ENCODE measurements at places on chromosomes 3 and 15.

DNA sequence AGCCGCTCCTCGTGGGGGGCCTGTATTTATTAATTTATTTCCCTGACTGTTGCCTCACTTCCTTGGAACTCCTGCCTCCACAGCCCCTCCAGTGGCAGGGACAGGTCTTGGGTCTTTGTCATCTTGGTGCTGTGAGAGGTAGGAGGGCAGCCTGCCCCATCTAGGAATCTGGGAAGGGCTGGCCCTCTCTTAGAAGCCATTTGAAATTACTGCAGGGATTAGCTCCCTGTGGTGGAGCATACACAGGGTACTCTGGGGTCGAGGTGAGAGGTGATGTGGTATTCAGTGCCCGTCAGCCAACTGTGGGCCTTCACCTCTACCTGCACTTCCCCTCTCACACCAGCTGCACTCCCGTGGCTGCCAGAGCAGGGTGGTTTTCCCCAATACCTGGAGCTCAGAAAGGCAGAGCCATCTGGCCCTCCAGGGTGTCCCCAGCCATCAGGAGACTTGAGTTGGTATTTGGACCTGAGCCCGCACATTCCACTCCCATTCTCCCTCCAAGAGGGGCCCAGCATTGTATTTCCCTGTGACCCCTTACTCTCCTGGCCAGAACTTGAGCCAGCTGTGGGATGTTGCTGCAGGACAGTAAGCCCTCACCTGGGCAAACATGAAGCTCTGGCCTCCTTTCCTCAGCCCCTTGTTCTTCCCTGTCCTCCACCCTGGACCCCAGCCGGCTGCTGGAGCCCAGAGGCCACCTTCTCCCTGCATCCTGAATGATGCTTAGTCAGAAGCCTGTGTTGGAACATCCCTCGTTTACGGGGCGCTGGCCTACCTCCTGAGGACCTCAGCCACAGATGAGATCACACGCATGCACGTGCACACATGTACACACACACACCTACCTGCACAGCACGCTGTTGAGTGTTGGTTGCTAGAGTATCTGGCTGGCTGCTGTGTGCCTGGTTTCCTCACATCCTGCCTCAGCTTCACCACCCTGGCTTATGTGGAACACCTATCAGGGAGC, 2.0 kb upstream of the JMJD7 start:
- no peak for DNase-seq

DNA sequence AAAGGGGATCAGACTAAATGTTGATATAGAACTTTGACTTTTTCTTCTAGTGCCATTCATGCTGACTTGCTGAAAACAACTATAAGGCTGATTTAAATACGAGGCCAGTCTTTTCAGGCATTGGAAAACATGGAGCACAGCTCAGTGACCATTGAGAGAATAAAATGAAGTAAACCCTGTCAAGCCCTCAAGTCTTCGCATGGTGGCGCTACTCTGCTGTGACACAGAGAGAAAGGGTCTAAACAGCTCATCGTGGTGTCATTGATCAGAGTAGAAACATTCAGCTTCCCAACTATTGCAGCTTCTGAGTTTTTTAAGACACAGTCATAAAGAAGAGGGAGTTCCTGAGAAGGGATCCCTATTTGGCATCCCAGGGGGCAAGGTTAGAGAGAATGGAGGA, 716.2 kb downstream of the DIPK2A start:
- DNase-seq, result peak; percentile 1

DNA sequence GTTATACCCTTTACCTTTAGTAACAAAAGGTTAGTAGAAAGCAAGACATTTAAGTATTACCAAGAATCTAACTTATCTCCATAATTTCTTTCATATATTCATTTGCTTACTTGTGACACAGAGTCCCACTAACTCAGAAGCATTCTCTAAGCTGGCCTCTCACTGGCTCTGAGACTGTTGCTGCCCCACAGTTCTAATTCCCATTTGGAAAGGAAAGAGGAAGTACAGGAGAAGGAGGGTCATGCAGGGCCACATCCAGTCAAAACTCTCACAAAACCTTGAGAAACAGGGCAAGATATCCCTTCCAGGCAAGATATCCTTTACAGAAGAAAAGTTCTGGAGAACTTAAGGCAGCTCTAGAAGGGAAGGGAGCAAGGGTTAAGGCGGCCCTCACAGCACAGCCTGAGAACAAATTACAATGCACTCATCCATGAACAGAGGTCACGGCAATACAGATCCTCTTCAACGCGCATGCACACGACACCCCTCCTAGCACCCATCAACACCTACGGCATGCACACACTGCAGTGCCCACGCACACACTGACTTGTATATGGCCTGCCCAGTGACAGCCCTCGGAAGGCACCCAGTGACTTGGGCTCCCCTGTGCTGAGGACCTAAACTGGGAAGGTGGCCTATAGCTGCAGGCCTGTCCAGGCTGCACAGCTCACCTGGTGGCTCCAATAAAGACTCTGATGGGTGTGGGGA, 13.0 kb upstream of the MYO5C start:
- peak; percentile 37 for DNase-seq

- DNase-seq, result no peak
Observed at GRCh38 chr3:124653797-124654469, 76.3 kb upstream of the UMPS start.

DNA sequence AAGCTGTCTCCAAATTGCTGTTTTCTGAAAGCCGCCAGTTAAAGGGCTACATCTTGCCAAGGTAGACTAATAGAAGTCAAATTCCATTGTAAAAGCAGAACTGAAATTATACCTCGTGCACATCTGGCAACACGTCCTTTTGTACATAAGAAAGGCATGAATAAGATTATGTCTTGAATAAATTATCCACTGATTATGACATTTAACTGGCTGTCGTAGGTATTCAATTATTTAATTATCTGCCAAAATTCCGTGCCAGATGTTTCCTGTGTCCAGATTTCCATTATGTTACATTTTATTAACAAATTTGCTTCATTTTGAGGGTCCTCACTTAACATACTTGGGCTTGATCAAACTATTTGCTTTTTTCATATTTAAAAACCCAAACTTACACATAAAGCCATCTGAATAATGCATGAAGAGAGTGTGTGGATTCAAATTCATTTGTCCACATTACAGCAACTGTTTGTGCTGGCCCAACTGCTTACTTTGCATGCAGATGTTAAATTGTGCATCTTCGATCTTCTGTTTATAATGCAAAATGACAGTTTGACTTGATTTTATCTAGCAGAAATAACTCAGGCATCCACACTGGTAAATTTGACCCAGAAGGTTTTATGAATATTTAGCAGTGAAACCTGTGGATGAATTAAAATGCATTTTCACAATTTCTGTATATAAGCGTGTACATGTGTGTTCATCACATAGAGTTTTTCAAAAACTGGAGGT, 701.5 kb downstream of the ZNF385D start:
- no peak for DNase-seq

DNA sequence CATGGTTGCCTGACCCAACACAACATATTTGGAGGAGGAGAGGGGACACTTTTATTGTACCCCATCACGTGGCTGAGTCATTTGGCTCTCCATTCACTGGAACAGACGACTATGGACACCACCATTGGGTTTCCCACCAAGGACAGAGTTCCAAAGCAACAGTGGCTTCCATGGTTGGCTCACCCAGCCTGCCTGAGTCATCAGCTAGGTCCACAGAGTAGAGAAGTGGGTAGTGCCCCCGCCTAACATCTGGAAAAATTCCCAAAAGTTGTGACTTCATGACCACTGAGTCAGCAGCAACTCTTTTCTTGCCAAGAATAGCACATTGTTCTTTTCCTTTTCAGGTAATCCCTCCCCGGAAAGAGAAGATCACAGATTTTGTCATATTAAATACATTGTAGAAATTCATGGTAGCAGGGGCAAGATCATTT, 3.0 kb upstream of the PPP1R2 start:
- DNase-seq, result peak; percentile 95

- DNase-seq, result no peak
Observed at GRCh38 chr15:60047701-60048100, 43.6 kb downstream of the FOXB1 start.

DNA sequence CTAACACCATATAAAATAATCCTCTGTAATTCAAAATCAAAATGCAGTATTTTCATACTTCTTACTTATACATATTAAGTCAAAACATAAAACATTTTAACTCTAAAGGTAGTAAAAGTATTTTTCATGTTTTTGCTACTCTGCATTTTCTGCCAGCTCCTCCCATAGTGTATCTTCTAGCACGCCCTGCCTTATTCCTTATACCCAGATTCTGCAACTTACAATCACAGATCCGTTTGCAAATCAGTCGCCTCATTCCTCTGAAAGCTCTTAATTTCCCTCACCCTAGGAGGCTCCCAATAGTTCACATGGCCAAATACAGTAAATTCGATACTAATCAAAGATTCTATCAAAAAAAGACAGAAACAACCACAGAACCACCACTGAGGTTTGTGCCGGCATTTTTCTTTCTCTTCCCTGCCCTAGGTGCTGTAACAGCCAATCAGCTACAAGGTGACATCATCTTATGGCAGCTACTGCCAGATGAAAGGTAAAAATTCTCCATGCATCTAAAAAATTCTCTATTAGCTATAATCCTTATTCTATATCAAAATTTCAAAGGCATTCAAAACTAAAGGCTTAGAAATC, 72.9 kb downstream of the CLASP2 start:
- DNase-seq, result peak; percentile 54

DNA sequence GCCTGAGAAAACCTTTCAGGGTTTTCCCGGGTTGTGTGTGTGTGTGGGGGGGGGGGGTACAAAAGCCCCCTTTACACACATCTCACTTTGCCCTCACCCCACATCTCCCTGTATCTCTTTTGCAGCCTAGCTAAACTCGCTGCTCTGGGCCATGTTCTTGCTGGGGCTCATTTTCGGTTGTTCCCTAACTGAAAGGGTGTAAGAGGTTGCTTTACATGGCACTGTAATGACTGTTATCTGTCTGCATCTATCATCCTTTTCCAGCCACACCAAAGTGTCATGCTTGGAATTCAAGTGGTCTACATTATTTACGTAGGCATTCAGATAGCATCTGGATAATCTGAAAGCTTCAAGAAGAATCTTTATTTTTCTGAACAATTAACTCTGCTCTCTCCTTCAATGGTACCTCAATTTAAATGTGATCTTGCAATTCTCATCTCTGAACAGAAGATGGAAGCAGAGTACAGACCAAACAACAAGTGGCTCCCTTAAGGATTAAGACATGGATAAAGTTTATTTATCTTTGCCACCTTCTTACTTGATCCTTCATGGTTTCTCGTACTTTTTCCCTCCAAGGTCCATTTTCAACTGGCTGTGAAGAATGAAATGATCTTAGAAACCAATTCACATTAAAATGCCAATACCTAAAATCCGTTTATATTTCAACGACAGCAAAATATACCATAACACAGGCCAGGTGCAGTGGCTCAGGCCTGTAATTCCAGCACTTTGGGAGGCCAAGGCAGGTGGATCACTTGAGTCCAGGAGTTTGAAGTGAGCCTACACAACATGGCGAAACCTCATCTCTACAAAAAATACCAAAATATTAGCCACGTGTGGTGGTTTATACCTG, 34.9 kb downstream of the DCLK3 start:
- peak; percentile 56 for DNase-seq

GRCh38 chr15:81929557-81929956, 116.3 kb downstream of the MEX3B start:
- no peak for DNase-seq

- no peak for DNase-seq
Observed at GRCh38 chr3:14490255-14490654, 49.9 kb downstream of the GRIP2 start.

- DNase-seq, result no peak
Observed at GRCh38 chr3:183962807-183963206, 54.9 kb downstream of the ABCC5 start.

DNA sequence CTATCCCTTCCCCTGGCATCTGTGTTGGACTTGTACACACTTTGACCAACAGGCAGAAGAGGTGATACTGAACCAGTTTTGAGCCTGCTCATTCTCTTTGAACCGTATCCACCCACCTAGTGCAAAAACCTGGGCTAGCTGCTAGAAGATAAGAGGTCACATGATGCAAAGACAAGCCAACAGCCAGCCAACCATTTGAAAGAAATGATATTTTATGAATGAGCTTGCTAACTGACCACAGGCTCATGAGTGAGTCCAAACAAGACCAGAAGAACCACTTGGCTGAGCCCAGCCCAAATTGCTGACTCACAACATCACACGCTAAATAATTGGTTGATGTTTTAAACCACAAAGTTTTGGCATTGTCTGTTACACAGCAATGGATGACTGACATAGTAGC, 74.0 kb upstream of the CTNNB1 start:
- DNase-seq, result peak; percentile 67

DNA sequence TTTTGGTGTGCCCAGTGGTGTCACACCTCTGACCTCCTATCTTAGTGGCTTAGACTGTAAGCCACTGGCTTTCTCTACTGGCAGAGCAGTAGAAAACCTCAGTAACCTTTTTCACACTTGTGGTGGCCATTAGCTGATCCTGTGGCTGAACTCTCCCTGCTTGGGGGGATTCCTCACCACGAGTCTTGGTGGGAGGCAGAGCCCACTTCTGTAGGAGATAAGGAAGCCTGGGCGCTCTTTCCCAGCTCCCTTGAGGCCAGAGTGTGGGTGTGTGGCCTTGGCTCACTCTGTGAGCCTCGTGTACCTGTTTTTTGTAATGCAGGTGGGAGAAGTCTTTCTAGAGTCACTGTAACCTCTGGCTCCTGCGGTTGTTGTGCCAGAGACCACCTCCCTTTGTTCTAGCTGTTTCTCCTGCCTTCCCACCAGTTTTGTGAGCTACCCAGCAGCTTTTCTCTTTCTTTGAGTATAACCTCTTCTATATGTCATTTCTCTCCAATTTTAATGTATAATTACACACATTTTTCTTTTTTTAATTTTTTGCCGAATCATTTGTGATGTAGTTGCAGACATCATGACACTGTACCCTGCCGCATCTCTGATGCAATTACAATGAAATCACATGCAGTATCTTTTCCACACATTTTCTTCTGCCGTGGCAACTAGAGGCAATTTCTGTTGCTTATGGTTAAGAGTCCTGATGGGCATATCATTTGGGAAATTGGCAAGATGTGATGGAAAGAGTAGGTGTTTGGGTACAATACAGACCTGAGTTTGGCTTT, 13.8 kb downstream of the XCR1 start:
- DNase-seq, result no peak

DNA sequence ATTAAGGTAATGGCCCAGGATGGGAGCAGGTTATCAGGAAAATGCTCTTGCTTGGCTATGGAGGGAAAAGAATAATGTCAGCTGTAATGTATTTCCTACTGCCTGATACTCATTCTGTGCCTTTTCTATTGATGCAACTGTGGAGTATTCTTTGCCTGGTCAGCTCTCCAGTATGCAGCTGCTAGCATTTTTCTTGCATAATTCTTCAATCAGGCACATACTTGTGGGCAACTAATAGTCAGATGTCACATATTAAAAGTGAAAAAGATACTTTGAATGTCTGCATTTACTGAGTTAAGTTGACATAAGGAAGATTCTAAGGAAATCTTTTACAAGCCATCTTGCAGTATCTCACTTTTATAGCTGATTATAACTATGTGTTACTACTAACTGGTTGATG, 29.5 kb downstream of the CD80 start:
- DNase-seq, result peak; percentile 9

GRCh38 chr3:139173372-139174108, 128.8 kb upstream of the PRR23C start:
- DNase-seq, result no peak

- DNase-seq, result peak; percentile 71
Observed at GRCh38 chr3:177468816-177469215, 271.5 kb upstream of the TBL1XR1 start.

GRCh38 chr3:122857019-122857418, 62.1 kb downstream of the SLC49A4 start:
- peak; percentile 8 for DNase-seq

GRCh38 chr3:61409638-61410037, 151.7 kb upstream of the PTPRG start:
- no peak for DNase-seq

Measured in kidney tubule cell (primary cell).